Fibroblast of skin of back (primary cell): ENCODE measurements at places on chromosomes 1 and 21.

GRCh38 chr1:15344800-15345704 is 64.6 kb upstream of the EFHD2 start:
- no peak for DNase-seq

- no peak for DNase-seq
Measured at GRCh38 chr1:100349246-100349645, 3.1 kb upstream of the CDC14A start.

DNA sequence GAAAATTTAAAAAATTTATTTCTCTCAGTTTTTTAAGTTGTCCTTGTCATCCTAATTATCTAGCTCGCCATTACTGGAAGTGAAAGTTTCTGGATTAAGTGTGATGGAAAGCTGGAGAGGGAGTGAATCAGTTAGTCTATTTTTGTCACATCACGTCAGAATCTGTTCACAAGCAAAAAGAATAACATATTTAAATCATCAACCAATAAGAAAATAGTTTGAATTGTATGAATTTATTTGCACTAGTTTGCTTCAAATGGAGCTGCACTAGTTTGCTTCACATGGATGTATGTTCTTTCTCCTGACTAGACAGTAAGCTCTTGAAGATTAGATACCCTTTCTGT is 22.8 kb downstream of the PHC2 start:
- DNase-seq = peak; percentile 76

GRCh38 chr1:239995281-239995680 is 96.4 kb upstream of the FMN2 start:
- DNase-seq = no peak

- no peak for DNase-seq
Measured at GRCh38 chr1:210830034-210831028, 303.6 kb downstream of the KCNH1 start.

- DNase-seq = no peak
Measured at GRCh38 chr1:1005774-1006304, 5.9 kb upstream of the HES4 start.

DNA sequence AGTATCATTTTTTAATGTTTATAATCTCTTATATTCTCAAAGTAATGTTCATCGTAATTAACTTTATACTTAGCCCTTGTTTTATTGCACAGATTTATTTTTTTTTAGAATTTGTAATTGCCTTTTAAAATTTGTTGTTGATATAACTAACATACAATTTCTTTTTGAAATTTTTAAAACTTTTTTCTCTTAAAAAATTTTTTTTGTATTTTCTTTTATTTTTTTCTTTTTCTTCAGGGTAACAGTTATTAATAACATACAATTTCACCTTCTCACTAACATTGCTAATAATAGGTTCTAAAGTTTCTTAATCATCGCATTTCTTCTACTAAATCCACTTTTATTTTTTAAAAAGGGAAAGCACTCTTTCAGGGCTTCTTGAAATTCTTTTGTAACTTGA is 11.3 kb upstream of the VAMP4 start:
- no peak for DNase-seq
